ENCODE measurements at places on chromosomes 7 and 10.

- DNase-seq = no peak
Measured at GRCh38 chr10:126242397-126243260, 145.6 kb downstream of the ADAM12 start.

GRCh38 chr7:63028376-63029206 lies 970.1 kb upstream of the ZNF722 start:
- DNase-seq = no peak

DNA sequence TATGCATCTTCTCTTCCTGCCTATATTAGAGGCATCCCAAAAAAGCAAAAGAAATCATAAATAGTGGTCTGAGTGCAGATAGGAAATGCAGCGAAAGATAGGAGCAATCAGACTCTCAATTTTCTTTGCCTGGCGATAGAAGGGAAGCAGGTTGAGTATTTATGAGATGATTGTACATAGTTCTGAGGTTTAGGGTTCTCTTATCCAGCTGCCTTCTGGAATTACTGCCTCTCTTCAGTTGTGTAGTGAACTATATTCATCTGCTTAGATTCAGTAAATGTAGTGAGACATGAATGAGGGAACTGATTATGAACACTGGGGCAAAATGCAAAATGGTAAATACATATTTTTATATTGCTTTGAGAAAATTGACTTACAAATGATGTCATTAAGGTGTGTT lies 93.0 kb upstream of the CYP26C1 start:
- DNase-seq = no peak

GRCh38 chr7:48182718-48183369 lies 11.6 kb downstream of the ABCA13 start:
- no peak for DNase-seq

DNA sequence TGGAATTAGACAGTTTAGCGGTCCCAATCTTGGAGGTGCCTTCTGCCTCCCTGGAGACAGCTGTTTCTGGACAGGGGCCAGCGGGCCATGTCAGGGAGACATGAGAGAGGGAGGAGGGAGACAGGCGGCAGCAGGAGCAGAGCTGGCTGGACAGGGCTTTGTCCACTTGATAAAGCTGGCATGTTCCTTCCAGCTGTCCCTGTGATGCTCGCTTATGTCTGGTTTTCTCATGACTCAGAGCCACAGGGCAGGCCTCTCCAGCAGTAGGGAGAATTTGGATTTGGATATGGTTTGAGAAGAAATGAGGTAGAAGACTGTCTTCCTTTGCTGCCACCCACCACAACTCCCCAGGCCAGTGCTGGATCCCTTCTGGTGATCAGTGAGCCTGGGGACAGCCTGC lies 51.7 kb upstream of the SORCS3 start:
- DNase-seq = no peak
